Cardiac fibroblast (primary cell): ENCODE measurements at places on chromosomes 5 and 9.
A peak's percentile ranks its signal among the peaks of the same experiment; 100 is the strongest.

- DNase-seq = no peak
These were observed 250.2 kb upstream of the GAS1 start for GRCh38 chr9:87197349-87198130.

GRCh38 chr5:50606179-50606578 lies 60.3 kb upstream of the PARP8 start:
- DNase-seq = no peak

GRCh38 chr9:76414661-76415060 lies 20.4 kb upstream of the RFK start:
- peak; percentile 89 for DNase-seq

DNA sequence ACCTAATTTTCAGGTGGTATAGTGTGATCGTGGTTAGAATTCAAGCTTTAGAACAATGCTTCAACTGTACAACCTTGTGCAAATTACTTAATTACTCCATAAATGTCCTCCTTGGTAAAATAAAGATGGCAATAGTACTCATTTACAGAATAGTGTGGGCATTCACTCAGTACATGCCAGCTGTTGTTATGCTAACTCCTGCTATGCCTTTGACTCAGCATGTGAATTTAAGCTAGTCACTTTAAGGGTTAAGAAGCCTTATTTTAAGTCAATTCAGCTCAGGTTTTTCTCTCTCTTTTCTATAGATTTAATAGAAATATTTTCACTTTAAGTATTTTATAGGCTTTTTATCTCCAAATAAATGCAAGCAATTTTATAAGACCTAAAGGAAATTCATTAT lies 335.6 kb upstream of the ITGA1 start:
- no peak for DNase-seq

DNA sequence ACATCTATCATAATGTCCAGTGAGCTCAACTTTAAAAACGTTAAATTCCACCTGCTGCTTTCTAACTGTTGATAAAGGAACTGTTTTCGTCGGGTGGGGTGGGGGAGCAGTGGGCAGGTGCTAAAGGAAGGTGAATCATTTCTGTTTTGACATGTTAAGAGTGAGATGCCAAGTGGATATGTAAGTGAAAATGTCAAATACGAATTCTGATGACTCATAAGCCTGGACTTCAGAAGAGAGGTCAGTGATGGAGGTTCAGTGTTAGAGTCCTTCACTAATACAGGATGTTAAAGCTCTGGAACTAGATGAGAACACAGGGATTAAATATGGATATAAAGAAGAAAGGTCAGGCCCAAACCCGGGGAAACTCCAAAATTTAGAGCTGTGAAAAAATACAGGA lies 617.9 kb upstream of the CTNND2 start:
- DNase-seq = no peak

DNA sequence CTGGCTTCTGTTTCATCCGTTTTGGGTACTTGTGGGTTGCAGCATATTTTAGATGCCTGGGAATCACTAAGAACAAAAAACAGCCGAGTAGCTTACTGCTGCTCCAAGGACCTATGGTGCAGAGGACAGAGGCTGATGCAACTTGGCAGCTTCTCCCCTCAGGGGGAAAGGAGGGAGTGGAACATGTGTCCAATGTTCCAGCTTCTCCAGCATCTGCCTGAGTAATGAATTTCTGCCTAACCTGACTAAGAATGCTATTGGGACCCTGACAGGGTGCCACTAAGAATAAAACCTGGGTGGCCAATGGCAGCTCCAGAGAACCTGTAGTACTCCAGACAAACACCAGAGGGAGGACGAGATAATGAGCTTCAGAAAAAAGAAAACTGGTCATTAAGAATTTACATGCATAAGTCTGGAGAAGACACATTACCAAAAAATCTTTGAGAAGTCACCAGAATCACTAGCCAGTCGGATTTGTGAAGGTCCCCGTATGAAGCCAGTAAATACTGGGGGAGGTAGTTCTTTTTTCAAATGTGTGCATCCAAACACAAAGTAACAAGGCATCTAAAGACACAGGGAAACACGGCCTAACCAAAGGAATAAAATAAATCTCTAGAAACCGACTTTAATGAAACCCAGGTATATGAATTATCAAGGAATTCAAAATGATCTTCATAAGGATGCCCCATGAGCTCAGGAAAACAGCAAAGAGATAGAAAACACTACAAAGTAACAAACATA lies 293.5 kb downstream of the HINT1 start:
- peak; percentile 46 for DNase-seq

DNA sequence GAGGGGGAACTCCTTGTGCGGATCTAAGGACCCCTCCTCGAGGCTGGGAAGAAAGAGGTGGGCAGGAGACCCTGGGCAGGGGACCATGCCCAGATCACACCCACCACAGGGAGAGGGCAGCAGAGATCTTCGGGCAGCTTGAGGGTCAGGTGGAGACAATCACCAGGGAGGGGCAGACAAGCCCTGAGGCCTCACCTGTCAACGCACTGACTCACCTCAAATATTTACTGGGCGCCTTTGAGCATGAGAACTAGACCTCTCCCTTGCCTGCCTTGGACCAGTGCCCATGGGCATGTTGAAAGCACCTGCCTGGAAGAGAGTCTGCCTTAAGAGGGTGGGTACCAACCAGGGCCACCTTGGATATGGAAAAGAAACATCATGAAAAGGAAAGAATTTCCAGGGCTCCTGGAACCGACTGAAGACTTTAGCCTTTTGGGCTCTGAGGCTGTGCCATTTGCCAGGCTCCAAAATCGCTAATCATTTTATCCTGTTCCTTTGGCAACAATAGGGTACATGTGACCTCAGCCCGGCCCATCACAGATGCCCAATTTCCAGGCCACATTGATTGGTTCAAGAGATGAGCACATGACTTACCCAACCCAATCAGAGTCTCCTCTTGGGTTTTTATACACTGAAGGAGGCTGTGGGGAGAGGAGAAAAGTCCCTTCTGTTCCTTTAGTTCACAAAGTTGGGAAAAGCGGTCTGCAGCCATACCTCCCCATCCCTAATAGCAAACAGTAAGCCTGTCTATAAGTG lies 10.4 kb upstream of the SPINK4 start:
- no peak for DNase-seq
